ENCODE measurements at places on chromosomes 3 and 15.

- no peak for DNase-seq
Measured at GRCh38 chr3:5016211-5017161, 37.2 kb downstream of the BHLHE40 start.

GRCh38 chr3:119628816-119629445 is 31.2 kb downstream of the PLA1A start:
- no peak for DNase-seq

DNA sequence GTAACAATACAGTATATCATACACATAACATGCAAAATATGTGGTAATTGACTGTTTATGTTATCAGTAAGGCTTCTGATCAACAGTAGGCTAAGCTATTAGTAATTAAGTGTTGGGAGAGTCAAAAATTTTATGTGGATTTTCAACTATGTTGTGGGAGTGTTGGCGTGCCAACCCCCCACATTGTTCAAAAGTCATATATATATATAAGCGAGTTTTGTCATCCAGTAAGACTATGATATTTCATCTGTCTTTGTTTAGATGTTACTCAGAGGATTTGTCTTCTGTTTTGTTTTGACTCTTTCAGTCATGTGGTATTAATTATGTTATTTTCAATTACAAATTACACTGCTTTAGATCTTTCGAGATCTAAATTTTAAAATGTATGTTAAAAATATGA is 51.0 kb upstream of the RAP2B start:
- DNase-seq: no peak

DNA sequence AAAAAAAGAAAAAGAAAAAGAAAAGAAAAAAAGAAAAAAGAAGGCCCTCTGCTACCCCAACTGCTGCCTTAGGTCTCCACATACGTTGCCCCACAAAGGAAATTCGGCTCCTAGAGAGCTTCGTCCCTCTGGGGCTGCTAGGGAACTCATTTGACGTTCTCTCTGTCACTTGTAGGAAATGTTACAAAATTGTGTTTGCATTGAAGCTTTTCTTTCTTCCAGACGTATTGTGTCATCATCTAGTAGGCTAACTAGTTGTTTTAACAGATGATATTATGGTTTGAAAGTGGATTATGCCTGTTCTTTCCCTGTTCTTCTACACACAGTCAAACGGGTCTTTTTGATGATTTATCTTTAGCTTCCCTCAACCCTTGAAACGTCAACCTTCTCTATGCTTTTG is 125.3 kb downstream of the BDH1 start:
- no peak for DNase-seq

DNA sequence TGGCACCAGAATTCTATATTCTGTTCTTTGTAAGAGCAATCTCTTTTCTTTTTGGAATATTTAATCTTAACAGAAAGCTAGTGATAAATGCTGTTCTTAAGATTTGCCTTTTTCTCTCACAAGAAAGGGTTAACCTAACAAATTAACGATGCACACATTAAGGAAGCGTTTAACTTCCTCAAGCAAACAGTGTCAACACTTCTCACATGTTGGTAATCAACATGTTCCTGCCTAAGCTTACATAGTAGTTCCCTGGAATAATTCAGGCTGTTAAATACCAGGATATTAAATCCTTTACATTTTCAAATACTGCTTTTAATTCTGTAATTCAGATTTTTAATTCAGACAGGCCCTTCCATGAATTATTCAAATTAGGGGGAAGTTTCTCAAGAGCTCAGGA is 67.4 kb upstream of the RPL35A start:
- no peak for DNase-seq

DNA sequence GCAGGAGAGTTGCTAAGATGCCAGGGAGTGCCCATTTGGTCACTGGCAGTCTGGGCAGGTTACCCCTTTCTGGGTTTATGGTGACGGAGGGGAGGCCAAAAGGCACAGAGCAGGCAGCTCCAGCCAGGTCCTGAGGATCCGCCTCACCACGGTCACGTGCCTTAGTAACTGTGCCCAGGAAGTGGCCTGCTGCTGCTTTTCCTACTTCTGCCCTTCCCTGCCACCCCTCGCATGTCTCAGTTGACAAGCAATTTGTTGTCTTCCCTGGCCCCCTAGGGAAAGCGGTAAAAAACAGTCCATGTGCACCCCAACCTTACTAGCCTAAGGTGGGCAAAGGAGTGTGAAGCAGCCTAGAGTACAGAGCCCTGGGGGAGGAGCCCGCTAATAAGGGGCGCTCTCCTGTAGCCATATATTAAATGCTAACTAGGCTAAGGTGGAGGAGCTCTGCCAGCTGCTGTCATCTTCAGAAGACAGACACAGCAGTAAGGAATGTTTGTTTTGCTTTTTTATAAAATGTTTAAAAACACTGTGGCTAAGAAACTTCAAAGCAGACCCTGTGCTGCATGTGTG is 9.1 kb upstream of the LIPH start:
- DNase-seq: no peak
